ENCODE measurements at places on chromosomes 12 and 14.
A peak's percentile ranks its signal among the peaks of the same experiment; 100 is the strongest.

DNA sequence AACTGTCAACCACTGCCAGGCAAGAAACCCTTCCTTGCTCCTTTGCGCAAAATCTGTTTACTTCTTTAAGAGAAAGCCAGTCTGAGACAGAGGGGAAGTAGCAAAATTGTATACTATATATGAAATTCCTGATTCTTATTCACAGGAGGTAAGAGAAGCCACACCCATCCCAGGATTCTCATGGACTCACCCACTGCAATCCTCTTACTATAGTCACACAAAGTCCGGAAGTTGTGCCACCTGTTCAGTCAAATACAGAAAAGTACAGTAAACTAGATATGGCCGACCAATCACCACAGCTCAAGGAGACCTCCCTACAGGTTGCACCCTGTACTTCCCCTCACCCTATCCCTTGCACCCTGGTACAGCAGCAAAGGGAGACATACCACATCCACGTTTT, 2.9 kb downstream of the PRMT5 start:
- no peak overlapping the region for H3K27ac ChIP-seq
- no peaks in the 10 kb centered on the region for H3K27me3 ChIP-seq
- peaks cover 30% of the 10 kb centered on the region for H3K4me1 ChIP-seq
- no peak for DNase-seq

DNA sequence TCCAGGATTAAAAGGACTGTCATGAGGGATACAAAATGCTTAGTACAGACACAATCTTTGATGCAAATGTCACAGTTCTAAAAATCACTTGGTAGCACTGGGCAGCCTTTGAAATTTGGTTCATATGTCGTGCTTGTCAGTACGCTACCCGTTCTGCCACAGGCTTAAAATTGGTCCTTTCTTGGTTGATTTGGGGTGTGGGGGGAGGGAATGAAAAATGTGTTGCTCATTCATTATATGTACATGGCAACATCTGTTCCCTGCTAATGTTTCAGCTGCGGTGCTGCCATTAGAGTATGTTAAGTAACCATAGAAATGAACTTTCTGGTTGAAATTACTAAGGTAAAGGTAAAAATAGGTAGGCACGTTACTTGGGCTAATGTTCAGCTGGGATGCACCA, 155.4 kb upstream of the ARHGAP5 start:
- H3K27ac ChIP-seq: no peak overlapping the region
- H3K27me3 ChIP-seq: no peaks in the 10 kb centered on the region
- H3K4me3 ChIP-seq: no peak overlapping the region
- H3K36me3 ChIP-seq: no peaks in the 10 kb centered on the region
- no peak for DNase-seq

DNA sequence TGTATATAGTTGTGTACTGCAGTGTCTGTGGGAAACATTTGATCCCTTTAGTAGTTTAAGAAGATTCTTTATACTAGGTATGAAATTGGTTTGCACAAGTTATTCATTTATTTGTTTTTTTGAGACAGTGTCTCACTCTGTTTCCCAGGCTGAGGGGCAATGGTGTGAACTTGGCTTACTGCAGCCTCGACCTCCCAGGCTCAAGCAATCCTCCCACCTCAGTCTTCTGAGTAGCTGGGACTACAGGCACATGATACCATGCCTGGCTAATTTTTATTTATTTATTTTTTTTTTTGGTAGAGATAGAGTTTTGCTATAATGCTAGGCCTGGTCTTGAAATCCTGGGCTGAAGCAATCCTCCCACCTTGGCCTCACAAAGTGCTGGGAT, 209.4 kb downstream of the RASSF9 start:
- H3K36me3 ChIP-seq: no peaks in the 10 kb centered on the region
- no peaks in the 10 kb centered on the region for H3K27me3 ChIP-seq
- no peaks in the 10 kb centered on the region for H3K4me1 ChIP-seq
- H3K27ac ChIP-seq: no peak overlapping the region
- no peak for DNase-seq

DNA sequence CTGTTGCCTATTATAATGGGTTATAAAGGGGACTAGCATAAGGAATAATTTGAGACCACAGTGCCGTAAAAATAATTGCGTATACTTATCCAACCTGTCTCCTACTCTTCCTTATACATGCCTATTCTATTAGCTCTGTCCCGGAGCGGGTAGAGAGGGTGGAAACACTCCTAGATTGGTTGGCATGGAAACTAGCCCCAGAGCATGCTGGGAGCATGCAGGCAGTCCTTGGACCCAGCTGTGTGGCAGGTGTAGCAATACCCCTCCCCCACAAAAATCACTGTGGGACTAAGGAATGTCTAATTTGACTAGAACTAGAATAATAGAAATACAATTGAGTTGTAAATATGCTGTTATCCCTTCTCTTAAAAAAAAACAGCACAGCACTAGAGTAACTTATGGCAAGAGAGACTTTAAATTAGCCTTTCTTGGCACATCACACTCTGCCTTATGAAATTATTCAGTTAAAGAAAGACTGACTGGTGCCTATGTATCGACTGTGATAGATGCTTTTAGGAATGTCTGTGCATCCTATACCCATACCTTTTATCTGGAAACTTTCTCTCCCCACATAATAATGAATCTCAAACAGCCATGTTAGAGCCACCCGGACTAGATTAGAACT, 244.0 kb upstream of the DAAM1 start:
- DNase-seq: no peak
- no peaks in the 10 kb centered on the region for H3K27me3 ChIP-seq
- no peaks in the 10 kb centered on the region for H3K4me1 ChIP-seq
- no peaks in the 10 kb centered on the region for H3K36me3 ChIP-seq
- H3K4me3 ChIP-seq: no peak overlapping the region

- H3K27ac ChIP-seq: peak overlapping the region; percentile 94
- H3K36me3 ChIP-seq: no peaks in the 10 kb centered on the region
- no peak for DNase-seq
- peaks cover 13% of the 10 kb centered on the region for H3K4me1 ChIP-seq
- no peaks in the 10 kb centered on the region for H3K27me3 ChIP-seq
- peak overlapping the region; percentile 71 for H3K4me3 ChIP-seq
Observed at GRCh38 chr12:63843254-63843720, 1.2 kb upstream of the SRGAP1 start.

GRCh38 chr12:41548926-41549325, 360.8 kb downstream of the PDZRN4 start:
- no peak overlapping the region for H3K27ac ChIP-seq
- H3K4me1 ChIP-seq: no peaks in the 10 kb centered on the region
- DNase-seq: no peak
- H3K27me3 ChIP-seq: no peaks in the 10 kb centered on the region
- H3K36me3 ChIP-seq: no peaks in the 10 kb centered on the region
- no peak overlapping the region for H3K4me3 ChIP-seq

- DNase-seq: no peak
- no peak overlapping the region for H3K4me3 ChIP-seq
- H3K27ac ChIP-seq: no peak overlapping the region
Observed at GRCh38 chr14:51308866-51309265, 68.8 kb downstream of the TMX1 start.

DNA sequence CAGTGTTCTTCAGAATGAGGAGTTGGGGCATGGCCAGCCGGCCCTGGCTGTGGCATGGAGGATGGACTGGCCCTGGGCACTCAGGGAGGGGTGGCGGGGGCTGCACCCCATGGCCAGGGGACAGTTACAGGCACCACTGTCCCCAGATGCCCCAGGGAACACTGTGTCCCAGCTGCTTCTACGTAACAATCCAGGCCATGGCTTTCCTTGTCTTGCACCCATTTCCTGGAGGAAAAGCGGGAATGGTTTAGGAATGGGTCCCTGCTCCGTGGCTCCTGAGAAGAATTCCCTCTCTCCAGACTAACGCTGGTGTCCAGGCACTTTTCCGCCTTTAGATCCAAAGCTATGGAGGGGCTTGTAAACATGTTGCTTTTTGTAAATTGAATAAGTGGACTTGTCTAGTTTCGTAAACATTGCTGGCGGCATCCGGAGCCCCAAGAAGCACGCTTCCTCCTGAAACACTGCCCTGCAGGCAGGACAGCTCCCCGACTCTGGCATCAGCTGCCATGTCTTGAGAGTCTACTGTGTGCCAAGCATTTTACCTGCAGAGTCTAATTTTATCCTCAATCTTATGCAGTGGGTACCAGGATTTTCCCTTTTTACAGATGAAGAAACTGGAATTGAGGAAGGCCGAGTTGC, 238.3 kb downstream of the SLC41A2 start:
- no peak for DNase-seq
- no peaks in the 10 kb centered on the region for H3K27me3 ChIP-seq
- H3K4me3 ChIP-seq: peak overlapping the region; percentile 19
- no peaks in the 10 kb centered on the region for H3K36me3 ChIP-seq
- H3K27ac ChIP-seq: peak overlapping the region; percentile 65
